ENCODE measurements at places on chromosomes 16 and 17.
A peak's percentile ranks its signal among the peaks of the same experiment; 100 is the strongest.

DNA sequence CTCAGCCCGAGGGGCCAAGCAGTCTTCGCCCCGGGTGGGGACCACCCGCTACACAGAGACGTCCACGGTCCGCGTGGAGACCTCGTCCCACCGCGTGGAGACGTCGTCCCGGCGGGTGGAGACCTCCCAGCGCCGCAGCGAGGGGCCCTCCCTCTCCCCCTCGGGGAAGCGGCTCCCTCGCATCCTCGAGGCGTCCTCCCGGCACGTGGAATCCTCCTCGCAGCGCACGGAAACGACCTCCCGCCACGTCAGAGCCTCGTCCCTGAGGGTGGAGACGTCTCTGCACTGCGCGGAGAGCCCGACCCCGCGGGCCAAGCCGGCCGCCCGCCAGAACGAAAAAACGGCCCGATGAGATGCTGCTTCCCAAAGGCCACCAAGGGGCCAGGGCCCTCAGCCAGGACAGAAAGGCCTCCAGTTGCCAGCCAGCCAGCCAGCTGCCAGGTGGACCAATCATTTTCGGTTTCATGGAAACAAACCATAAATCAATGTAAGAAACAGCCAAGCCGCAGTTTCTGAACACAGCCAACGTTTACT lies 424 bp downstream of the C17orf100 start:
- DNase-seq = no peak

- DNase-seq = no peak
Observed at GRCh38 chr17:78174346-78174869, 6.0 kb downstream of the SYNGR2 start.

DNA sequence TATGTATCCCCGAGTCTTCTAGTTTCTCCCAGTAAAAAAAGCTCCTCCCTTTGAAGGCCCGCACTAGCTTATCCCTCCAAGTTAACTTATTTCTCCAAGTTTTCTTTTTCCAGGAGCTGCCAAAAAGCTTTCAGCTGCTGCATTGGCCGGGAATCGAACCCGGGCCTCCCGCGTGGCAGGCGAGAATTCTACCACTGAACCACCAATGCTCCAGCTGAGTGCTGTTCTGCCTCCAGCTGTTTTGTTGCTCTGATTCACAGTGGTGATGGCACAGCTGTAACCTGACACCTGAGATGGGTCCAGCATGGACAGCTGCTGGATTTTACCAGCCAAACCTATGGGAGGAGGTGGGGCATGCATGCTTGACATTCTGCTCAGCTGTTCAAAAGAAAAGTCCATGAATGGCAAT lies 22.1 kb downstream of the VAC14 start:
- peak; percentile 66 for DNase-seq

DNA sequence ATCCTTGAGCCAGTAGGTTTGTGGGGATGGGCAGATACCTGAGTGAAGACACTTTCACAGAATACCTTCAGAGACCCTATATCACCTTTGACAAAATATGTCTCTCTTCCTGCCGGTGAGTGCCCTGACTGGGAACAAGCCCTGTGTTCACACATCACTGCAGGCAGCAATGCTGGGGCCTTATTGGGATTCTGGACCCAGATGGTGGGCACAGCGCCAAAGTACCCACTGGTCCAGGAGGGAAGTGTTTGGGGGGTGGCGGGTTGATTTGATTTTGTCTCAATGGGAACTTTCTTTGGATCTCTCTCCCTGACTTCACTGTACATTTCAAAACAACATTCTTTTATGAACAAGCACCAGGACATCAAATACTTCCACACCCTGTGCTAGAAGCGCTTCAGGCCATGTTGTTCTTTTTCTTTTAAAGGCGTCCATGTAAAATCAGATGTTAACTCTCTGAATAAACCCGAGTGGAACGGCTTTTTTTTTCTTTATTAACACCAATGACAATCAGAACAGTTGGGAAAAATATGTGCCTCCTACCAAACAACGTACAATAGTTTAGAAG lies 62.4 kb upstream of the AKTIP start:
- no peak for DNase-seq

- no peak for DNase-seq
Observed at GRCh38 chr16:12546918-12547607, 256.6 kb downstream of the CPPED1 start.

- no peak for DNase-seq
Observed at GRCh38 chr17:17513626-17514025, 17.4 kb upstream of the RASD1 start.

DNA sequence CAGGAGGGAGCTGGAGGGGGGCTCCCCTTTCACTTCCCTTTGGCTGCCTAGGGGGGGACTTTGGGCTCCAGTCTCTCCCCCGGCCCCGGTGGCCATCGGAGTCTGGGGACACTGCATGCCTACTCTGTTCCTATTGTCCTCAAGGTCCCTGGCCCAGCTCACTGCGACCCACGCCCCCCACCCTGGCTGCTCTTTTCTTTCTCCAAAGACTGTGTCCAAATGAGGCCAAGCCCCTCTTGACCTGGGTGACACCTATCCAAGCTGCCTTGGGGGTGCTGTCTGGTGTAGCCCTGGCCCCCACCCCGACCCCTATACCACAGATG lies 12.9 kb downstream of the UBALD1 start:
- DNase-seq = no peak

All from NCI-H510A (cell line).